Esophagus muscularis mucosa (tissue), 4 donors: ENCODE measurements at places on chromosomes 16 and 17. TPM values are rescaled to one million over a fixed set of nuclear protein-coding genes. Genes with fewer than 3 reads are reported as not detected.

DNA sequence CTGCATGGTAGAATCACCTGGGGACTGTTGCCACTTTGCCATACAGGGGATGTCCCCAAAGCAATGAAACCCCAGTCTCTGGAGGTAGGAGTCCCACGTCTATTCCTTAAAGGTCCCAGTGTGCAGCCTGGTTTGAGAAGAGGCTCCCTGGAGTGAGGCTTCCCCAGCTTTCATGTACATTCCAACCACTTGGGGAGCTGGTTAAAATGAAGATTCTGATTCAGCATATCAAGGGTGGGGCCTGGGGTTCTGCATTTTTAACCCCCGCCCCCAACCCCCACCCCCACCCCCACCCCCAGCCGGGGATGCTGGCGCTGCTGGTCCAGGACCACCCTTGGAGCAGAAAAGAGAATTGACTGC is 241.2 kb downstream of the FOXL1 start:
- no peak for DNase-seq

DNA sequence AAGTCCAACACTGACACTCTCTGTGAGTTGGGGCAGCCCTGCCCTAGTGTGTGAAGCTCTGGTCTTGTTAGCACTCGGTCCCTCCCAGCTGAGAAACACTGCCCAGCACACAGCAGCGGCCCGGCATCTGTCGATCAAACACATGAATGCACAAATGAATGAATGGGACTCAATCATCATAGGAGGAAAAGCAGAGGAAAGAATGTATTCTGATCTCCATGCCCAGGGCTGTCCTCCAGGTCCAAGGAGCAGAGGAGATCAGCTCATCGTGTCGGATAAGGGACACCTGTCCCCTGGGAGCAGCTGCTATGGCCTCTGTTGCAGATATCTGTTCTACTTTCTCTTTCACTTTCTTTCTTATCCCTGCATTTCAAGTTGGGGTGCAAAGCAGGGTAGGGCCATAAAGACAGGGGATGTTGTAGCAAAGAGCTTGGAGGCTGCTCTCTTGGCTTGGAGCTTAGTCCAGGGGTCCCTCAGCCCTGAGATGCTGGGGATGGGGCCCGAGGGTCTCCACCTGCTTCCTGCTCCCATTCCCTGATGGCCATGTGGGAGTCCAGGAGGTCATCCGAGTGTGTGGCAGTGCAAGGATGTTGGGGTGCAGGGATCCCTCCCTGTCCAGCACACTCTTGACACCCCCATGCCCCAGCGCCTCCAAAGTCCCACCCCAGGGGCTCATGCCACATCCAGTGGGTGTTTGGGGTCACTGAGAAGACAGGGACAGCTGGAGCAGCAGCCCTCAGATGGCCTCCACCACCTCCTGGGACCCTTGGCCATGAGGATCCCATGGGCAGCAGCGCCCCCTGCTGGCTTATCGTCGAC is 88.2 kb downstream of the IRF8 start:
- no peak for DNase-seq

DNA sequence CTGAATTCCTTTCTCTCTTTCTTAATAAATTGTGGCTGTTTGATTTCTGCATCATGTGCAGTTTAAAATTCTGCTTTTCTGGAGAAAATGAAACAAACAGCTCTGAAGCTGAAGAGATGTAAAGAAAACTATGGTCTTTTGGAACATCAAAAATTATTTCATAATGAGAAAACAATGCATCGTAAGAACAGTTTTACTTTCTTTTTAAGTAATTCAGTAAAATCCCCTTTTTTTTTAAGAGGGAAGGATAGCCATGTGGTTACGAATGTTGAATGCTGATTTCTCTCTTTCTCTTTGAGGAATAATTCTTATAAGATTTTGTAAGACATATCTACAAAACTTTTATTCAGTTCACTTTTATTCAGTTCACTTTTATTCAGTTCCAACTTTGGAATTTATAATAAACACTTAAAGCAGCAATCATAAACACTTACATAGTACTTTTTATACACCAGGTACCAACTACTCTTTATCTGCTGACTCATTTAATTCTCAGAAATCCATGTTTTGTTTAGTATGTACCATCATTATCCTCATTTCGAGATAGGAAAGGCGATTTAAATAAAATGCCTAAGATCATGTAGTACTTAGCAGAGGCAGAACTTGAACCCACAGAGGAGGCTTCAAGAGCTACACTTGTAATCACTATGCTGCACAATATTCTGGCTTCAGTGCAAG is 26.6 kb downstream of the CNTNAP4 start:
- no peak for DNase-seq

- DNase-seq: no peak
Observed at GRCh38 chr17:39238311-39238972, 12.7 kb upstream of the STAC2 start.

- no peak for DNase-seq
Observed at GRCh38 chr16:56032072-56032471, 156.9 kb upstream of the CES5A start.

DNA sequence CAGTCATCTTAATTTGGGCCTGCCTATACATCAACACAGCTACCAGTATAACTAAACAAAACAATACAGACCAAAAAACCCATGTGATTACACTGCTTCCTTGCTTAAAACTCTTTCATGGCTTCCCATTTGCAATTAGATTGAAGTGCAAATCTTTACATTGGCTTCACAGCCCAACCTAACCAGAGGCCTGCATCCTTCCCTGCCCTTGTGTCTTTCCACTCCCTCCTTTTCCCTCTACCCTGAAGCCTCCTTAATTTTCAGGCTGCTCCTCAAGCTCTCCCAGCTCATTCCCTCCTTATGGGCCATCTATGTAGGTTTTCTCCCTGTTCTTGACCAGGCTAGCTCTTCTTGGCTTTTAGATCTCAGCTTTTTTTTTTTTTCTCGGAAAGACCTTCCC is 147.8 kb downstream of the TOX3 start:
- DNase-seq: no peak

GRCh38 chr17:69516225-69516624 is 101.7 kb downstream of the MAP2K6 start:
- no peak for DNase-seq

- DNase-seq: no peak
Observed at GRCh38 chr17:61007980-61008379, 330.3 kb downstream of the BCAS3 start.

DNA sequence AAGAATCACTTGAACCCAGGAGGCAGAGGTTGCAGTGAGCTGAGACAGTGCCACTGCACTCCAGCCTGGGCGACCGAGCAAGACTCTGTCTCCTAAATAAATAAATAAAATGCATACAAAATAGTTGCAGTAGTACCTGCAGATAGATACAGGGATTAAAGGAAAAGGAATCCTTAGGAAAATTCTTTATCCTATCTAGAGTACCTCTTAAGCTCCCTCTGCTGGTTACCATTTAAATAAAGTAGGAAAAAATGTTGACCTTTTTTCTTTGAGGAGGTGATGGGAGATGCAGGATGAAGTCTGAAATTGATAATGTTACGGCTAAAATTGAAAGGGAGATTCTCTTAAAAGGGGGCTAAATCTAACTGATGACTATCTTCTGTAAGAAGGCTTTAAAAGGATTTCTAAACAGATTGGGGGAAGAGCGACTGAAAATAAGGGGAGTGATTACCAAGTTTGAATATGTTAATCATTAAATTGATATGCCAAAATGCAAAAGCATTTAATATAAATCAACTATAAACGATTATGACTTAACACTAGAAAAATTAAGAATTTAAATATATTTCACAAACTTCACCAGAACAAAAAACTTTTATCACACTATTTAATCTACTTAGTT is 29.4 kb downstream of the C16orf87 start:
- DNase-seq: no peak

Gene NR1D1
- total RNA-seq: 6.1 TPM

Gene CNTNAP4
- total RNA-seq: 1.2 TPM

Gene CDYL2
- 0.83 TPM for total RNA-seq
